WERI-Rb-1 (cell line): ENCODE measurements at places on chromosomes 7 and 10.

GRCh38 chr7:124810605-124811004 is 45.0 kb upstream of the GPR37 start:
- DNase-seq, result no peak

DNA sequence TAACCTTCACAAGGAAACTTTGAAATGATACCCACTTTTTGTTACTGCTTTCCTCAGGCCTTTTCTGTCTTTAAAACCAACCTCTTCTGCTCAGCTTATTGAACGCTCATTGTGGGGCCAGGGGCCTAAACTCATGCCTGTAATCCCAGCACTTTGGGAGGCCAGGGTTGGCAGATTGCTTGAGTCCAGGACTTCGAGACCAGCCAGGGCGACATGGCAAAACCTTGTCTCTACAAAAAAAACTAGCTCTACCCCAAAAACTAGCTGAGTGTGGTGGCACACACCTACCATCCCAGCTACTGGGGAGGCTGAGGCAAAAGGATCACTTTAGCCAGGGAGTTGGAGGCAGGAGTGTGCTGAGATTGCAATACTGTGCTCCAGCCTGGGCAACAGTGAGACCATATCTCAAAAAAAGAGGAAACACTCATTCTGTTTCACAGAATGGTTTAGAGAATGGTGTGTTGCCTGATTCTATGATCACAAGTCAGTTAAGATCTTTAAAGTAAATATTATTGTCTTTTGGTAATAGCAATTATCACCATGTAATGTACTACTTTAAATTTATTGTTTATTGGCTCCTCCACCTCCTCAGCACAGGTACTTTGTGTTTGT is 51.1 kb downstream of the KCTD7 start:
- no peak for DNase-seq

GRCh38 chr10:59876695-59877094 is 29.7 kb downstream of the CCDC6 start:
- DNase-seq, result no peak

- no peak for DNase-seq
These were observed 609.8 kb upstream of the MKI67 start for GRCh38 chr10:128735996-128736395.

DNA sequence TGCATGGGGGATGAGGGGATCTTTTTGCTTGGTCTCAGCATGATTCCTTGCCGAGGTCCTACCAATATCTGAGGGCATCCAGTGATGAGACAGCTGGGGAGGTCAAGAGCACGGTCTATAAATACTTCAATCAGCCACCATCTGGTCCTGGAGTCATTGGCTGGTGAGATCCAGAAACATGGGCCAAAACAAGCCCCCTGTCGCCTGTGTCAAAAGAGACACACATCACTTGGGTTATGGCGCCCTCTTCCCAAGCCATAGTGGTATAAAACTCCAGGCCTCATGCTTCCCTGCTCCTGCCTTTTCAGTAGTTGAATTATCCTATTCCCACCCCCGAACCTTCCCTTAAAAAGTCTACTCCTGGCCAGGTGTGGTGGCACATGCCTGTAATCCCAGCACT is 60.9 kb downstream of the SLC35B4 start:
- peak; percentile 50 for DNase-seq

- DNase-seq, result no peak
These were observed 126.0 kb upstream of the JCAD start for GRCh38 chr10:30185341-30185740.

DNA sequence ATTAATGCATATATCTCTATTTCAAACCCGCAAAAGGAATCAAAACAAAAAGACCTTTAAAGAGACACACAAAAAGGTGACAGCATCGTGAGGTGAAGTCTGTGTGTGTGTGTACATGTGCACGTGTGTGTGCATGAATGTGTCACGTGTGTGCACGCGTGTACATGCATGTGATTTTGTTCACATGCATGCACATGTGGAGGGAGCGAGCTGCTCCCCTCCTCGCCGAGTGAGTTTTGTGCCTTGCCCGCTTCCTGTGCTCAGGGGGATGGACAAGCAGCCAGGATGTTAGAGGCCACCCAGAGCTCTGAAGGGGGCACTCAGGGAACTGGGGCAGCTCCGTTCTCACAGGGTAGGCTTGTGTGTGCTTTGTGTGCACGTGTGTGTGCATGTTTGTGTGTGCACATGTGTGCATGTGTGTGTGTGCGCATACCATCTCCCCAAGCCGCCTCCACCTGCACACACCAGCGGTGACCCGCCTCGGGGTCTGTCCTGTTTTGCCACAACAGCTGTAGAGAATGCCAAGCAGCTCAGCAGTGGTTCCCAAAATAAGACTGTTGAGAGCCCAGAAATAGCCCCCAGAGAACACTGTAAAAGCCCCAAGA is 191.2 kb downstream of the PTPRN2 start:
- DNase-seq, result no peak
